ENCODE measurements at places on chromosomes 4 and X.

- DNase-seq: no peak
Observed at GRCh38 chr4:54402880-54403480, 173.9 kb downstream of the PDGFRA start.

DNA sequence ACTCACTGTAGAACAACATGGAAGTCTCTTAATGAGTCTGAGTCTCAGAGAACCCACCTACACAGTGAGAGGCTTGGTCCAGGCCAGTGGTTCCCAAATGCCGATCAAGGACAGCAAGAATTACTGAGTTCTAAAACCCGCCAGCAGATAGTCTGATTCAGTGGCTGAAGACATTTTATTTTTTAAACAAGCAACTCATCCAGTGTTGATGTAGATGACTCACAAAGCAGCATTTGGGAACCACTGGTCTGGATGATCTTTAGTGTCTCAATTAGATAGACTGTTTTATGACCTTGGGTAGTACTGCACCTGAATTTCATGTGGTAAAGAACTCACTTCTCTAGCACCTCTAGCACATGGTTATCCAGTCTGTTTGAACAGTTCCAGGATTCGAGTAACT, 193.6 kb downstream of the FBXW7 start:
- DNase-seq: no peak

DNA sequence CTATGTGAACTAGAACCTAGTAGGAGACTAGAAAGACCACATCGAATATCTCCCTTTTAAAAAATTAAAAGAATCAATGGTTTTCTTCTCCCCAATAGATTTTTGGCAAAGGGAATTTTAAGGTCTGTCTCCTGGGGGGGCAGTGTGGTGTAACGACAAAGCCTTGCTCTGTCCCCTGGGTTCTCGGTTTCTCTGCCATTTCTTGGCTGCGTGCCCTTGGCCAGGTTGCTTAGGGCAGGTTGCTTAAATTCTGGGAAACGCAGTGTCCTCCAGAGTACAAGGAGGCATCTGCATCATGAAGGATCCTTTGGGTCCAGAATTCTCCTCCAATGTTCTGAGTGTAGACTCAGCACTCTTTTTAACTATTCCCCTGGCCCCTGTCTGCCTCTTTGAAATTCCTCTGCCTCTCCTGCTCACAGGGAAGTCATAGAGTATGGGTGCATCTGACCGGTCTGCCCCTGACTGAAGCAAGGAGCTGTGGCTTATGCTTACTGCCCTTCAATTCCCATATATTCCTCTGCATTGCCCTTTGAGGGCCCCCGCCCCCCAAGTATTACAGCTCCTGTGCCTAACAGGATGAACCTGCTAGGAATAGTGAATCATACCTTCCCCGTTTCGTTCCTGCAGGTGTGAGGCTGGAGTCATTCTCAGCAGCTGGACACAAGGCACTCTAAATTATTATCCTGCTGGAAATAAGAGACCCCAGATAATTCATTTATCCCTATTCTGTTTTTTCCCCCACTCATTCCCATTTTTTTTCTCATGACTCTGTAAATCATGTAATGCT, 2.2 kb downstream of the KIT start:
- DNase-seq: no peak

DNA sequence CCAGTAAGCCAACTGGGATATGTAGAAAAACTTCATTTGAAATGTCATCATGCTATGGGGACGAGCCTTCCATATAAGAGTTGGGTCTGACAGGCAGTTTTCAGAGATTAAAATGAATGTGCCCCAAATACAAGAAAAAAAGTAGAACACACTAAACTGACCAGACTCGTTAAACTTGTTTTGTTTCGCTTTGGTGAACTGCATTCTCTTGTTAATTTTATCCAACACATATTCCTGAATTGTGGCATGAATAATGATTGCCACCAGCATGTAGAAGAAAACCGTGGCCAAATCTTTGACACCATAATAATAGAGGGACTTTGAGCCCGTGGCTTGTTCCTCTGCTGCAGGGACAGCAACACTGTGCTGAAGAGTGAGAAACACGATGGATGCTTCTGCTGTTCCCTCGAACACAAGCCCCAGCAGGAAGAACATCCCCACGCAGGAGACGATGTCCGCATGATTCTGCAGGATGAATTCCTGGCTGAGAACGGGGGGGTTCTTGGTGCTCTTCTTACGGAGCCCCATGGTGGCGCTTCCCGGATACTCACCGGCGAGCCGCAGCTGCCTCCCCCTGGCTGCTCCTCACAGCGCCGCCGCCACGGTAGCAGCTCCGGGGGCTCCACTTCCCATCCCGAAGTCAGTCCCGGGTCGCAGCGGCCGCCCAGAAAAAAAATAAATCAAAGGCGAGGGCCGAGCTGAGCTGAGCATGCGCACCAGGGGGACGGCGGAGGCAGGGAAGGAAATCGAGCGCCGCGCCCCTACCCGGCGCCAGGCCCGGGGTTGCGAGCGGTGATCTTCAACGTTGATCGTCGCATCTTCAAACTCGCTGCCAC, at the start of gene TRAM1L1:
Gene TRAM1L1 (minus strand): TSS at position 711 of the 836 bp plus-strand sequence. CDS start 183 bp downstream, at position 528.
- peak; percentile 57 for DNase-seq

- no peak for DNase-seq
Observed at GRCh38 chr4:4377732-4378460, 9.0 kb upstream of the NSG1 start.

DNA sequence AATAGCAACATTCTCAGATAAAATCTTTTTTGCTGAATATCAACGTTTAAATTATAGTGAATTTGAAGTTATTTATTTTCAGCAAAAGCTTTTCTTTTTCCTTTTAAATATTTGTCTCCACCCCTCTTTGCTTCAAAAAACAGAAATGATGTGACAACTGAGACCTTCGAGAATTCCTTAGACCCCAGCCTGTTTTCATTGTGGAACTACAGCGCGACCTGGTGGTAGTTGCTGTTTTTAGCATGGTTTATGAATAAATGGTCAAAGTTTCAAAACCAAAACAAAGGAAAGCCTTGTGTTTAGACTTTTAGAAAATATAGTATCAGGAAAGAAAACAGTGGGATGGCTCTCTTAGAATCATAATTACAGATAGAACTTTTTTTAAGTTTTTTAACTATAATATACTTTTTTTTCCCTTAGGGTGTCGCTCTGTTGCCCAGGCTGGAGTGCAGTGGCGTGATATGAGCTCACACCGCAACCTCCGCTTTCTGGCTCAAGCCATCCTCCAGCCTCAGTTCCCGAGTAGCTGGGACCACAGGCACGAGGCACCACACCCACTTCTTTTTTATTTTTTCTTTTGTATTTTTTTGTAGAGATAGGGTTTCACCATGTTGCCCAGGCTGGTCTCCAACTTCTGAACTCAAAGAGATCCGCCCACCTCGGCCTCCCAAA, 26.8 kb upstream of the TMEM184C start:
- DNase-seq: peak; percentile 54

DNA sequence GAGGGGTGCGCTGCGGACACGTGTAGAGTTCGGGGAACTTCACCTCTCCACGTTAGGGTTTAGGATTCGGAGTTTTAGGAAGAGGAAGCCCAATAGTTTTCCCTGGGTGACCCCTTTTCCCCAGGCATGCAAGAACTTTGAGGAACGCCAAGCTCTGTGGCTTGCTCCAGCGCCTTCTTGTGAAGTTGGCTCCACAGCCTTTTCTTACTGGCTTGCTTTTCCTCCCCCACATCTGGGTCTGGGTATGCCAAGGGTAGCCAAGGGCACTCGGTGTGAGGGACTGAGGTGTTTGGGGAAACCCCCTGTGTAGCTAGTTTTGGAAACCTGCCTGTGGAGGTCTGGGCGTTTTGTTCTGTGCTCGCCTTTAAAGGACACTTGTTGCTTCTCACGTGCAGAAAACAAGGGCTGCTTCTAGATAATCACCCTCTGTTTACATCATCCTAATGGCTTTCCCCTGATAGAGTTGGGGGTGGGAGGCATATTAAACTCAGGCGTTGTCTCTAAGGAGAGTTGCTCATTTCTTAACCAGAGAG, 746 bp downstream of the EDNRA start:
- peak; percentile 17 for DNase-seq

GRCh38 chr4:116059361-116059760, 945.9 kb upstream of the NDST4 start:
- DNase-seq: no peak

DNA sequence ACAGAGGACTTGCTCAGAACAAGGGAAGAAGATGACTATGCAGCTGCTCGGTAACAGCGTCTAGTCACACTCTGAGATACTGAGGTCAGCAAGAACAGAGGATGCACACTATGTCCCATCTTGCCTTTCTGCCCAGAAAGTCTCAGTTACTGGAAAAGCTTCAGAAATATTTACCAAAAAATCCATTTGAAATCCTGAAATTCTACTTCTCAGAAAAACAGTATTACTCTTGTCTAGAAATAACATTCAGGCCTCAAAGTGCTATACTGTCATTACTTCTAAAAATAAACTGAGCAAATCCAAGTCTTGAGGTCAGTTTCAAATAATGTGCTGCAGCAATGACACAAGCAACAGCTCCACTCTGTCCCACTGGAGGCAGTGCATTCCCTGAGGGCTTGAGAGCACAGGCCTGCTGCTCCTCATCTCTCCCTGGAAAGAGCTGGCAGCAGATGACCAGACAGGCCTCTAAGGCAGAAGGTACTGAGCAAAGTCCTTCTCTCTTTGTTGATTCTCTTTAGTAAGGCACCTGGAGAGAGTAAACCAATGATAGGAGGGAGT, 76.9 kb downstream of the CAMK2D start:
- DNase-seq: peak; percentile 75

GRCh38 chr4:75880278-75880677, 22.0 kb downstream of the PPEF2 start:
- no peak for DNase-seq

GRCh38 chrX:48451708-48452107, 18.4 kb downstream of the SLC38A5 start:
- no peak for DNase-seq

DNA sequence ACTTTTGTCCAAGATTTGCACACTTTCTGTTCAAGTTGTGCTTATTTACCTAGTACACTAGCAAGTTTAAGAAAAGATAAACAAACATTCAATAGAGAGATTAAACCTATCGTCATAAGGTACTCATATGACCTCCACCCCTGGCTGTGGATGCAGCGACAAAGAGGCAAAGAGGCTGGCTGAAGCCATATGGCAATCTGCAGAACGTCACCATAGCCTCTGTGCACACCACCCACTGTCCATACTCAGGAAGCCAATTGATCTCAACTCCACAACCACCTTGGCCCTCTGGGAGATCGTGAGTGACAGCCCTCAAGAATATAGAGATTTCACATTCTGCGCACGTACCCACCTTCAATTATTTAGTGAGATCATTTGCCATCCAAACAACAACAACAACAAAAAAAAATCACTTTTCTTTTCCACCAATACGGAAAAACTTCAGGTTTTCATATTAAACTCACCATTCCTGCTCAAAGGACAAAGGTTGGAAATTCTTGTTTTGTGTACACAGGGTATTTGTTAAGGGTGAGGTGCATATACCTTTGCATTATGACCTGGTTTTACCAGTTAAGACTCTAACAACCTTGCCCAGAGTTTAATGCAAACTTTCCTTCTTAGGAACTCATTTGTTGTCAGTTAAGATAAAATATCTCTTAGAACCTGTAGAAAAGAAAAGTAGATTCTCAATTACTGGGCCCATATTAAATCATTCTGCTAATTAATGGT, 243.0 kb upstream of the FSTL5 start:
- no peak for DNase-seq

DNA sequence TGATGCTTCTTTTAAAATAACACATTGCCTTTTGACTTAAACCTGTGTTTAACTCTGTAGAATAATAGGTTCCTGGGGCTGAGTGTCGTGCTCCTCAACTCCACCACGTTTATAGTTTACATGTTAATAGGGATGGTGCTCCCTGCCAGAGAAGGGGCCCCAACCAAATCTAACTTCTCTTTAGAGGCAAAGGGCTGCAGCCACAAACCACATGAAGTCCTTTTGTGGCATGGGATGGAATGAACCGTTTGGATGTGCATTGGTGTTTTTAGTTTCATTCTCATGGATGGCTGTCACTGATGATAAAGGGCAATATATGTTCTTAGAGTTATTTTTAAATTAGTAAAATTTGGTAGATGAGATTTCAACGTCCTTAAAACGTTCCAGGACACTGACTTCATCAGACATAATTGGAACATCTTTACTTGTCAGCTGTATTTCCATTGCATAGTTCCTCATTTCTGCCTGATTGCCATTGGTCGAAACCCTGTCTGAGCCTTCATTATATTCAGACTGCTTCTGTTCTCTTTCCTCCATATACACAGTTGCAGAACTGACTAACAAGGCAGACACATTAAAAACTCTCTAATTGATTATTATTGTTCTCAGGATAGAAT, 60.4 kb upstream of the HPF1 start:
- DNase-seq: no peak

DNA sequence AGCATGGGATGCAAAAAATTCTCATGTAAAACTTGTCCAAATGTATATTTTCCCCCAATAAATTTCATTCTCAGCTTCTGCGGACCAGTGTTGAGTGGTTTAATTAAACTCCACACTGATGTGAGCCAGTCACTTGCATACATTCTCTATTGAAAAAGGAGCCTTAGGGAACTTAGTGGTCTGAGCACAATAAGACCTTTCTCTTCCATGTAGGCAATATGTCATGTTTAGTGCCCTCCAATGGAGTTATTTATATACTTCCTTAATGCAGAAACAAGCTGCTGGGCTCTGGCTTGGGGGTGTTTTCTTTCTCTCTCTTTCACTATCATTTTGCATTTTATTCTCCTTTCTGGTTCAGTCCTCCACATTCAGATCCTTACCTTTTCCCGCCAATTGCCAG, 196.9 kb downstream of the ANAPC10 start:
- DNase-seq: no peak

DNA sequence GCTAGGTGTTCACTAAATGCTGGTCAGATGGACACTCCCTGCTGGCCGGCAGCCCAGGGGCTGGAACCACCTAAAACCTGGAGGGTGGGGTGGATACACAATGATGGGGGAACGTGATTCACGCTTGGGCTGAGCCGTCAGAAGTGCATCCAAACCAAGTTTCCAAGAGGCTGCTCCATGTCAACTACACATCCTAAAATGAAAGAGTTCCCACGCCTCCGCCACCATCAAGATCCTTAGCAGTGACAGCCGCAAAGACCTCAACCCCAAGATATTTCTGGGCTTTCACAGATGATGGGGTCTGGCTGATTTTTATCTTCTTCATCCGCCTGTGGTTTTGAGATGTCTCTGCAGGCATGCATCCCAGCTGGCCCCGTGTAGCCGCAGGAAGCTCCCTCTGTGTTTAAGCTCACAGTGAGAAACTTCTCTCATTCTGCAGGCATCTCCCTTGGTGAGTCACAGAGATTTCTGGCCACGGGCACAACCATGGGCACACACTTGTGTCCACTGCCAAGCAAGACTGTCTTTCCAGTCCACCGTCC, 84.4 kb downstream of the HTRA3 start:
- peak; percentile 50 for DNase-seq

DNA sequence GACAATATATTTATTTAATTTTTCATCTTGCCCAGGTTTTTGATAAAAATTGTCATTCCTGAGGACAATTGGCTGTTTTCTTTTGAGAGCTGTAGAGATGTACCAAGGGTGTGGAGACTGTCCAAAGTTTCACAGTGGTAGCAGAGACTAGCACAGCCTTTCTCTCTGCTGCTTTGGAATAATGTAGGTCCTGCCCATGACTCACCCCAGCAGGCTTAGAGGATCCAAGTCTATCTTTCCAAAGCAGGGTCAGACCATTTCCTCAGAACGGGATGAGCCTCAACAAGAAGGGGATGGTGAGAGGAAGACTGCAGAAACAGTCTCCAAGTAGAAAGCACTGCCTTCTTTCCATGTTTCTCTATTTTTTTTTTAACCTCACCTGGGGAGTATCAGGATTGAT, 131.5 kb upstream of the RPL34 start:
- DNase-seq: no peak

Measured in AG10803 (cell line).